ENCODE measurements at places on chromosomes 12 and 14.

GRCh38 chr14:25067600-25067999 lies 17.7 kb upstream of the STXBP6 start:
- no peak for DNase-seq

- no peak for DNase-seq
Observed at GRCh38 chr14:66485910-66486421, at the start of gene CCDC196. CCDC196 (plus strand) TSS chr14:66486371; CDS start chr14:66486503, 132 bp downstream.

GRCh38 chr14:95444132-95445129 lies 72.0 kb downstream of the SYNE3 start:
- no peak for DNase-seq

GRCh38 chr12:96986883-96987523 lies 79.9 kb downstream of the NEDD1 start:
- peak; percentile 33 for DNase-seq

- DNase-seq: peak; percentile 63
Observed at GRCh38 chr12:30725739-30726138, 29.0 kb downstream of the CAPRIN2 start.

DNA sequence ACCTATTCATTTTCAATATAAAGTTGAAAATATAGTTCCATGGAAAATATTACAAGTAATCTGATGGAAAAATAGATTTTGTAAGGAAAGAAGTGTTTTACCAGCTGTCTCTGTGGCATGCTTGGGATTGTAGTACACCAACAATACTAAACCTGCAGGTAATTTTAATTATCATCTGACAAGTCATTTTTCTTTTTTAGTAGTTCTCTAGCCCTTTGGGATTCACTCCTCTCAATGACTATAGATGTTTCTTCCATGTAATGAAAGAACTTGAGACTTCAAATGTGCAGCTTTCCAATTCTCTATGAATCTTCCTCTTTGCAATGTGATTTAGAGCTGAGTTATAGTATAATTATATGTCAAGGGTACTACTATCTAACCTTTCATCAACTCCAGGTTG lies 14.7 kb upstream of the LIN7A start:
- DNase-seq: no peak

DNA sequence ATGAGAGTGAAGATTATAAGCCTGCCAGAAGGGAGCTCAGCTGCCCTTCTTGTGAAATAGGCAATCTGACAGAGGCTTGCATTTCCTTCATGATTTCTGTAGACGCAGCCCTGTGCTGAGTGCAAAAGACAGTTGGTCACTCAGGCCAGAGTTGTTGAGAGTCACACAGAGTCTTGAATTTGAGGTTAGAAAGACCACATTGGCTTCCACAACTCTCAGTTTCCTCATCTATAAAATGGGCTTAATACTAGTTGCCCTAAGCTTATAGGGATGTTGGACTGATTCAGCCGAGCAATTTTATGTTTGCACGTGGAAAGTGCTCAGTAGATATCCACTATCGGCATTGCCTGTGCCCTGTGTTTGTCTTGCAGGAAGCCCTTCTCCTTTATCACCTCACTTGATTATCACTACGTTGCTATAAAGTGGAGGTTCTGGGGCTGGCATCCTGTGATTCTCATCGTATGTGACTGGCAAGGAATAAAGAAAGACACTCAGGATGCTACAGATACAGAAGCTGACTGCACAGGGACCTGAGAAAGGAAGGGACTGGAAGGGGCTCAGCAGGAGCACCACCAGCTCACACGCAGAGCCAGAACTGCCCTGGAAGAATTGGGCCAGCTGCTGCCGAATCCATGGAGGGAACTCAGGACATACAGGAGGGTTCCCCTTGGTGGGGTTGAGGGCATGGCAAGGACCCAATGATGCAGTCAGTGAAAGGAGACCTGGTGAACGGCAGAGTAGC lies 19.8 kb upstream of the SERPINA4 start:
- no peak for DNase-seq

DNA sequence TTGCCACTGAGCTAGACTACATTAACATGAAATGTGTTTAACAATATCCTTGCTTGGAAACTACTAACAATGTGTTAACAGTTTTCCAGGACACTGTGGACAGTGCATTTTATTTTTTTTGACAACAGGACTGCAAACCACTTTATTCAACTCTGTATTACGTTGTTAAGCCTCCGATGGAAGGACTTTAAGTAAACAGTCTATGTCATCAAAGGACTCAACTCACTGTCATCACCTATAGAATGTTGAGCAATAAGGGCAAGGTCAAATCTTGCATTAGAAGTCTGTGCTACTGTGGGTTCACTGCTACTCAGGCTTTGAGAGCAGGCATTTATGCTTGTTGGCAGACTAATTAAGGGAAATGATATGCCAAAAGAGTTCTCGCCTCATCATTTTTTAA lies 483.7 kb downstream of the FLRT2 start:
- DNase-seq: no peak

- peak; percentile 61 for DNase-seq
Observed at GRCh38 chr12:3202734-3203446, 125.7 kb downstream of the TSPAN9 start.

DNA sequence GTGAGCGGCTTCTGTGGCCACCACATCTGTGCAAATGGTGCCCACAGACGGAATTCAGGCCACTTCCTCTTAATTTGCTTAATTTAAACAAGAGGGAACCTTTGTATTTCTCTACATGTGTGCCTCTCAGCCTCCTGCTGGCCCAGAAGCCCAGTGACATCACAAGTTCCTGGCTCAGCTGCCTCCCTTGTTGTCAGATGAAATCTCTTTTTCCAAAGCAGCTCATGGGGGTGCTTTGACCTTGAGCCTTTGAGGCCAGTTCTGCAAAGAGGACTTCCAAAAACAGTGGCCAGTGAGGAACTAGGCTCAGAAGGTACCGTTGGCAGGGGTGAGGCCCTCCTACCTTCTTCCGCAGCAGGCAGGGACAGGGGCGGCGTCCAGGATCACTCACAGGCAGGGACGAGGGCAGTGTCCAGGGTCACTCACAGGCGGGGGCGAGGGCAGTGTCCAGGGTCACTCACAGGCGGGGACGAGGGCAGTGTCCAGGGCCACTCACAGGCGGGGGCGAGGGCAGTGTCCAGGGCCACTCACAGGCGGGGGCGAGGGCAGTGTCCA lies 35.0 kb upstream of the GALNT9 start:
- no peak for DNase-seq

DNA sequence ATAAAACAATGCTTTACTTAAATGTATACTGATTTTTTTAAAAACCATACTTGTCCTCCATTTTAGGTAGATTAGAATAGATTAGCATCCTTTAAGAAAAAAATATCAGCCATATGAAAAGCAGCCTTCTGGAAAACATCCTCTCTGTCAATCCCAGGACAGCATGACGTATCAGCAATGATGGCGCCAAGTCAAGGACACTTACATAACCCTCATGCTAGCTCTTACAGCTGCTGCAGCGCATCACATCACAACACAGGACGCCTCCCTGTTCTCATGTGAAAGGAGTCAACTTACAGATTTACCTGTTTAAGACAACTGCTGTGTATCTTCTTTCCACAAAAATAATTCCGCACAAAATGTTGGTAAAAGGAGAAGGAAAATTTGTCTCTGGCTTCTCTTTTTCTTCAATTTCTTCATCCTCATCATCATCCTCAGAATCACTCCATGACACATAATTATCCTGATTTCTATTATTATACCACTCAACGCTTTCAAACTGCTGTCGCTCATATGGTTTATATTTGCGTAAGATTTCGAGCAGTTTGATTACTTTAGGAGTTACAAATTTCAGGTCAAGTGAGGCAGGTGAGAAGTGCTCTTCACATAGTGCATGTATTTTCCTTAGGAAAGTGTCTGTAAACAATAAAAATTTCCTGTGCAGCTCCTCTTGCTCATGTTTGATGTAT lies 33.3 kb downstream of the DICER1 start:
- no peak for DNase-seq

- peak; percentile 63 for DNase-seq
Observed at GRCh38 chr12:119594772-119595445, 1.3 kb downstream of the TMEM233 start.

- DNase-seq: no peak
Observed at GRCh38 chr12:52347551-52348510, 19.4 kb downstream of the KRT85 start.

DNA sequence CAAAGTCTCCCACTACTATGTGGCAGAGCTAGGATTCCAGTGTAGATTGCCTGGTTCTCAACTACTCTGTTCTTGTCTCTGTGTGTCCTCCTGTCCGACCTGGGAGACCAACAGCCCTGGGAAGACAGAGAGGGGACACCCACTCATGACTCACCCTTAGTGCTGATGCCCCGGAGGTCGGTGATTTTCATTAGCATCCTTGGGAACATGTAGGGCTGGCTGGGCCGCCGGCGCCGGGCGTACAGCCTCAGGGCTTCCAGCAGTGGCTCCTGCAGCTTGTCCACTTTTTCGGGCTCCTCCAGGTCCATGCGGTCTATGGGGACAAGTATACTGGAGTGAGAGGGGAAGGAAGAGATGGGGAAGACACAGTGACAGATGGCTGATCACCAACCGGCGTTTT lies 5.9 kb upstream of the ITGB7 start:
- no peak for DNase-seq

- no peak for DNase-seq
Observed at GRCh38 chr14:55152052-55152753, 23.2 kb downstream of the LGALS3 start.

GRCh38 chr12:96093543-96094196 lies 58.3 kb upstream of the LTA4H start:
- no peak for DNase-seq

GRCh38 chr12:143964-144649 lies 69.8 kb downstream of the SLC6A12 start:
- peak; percentile 33 for DNase-seq
